ENCODE measurements at places on chromosomes 7 and 10. TPM values are rescaled to one million over a fixed set of nuclear protein-coding genes. Genes with fewer than 3 reads are reported as not detected.

- no peak overlapping the region for H3K4me3 ChIP-seq
- H3K27me3 ChIP-seq: no peaks in the 10 kb centered on the region
- H3K27ac ChIP-seq: no peak overlapping the region
Measured at GRCh38 chr10:90960355-90960814, 39.5 kb upstream of the ANKRD1 start.

C10orf53 gene
- not detected for total RNA-seq

IFRD1 gene
- 49.9 TPM for total RNA-seq

GPR37 gene
- 0.96 TPM for total RNA-seq

DNA sequence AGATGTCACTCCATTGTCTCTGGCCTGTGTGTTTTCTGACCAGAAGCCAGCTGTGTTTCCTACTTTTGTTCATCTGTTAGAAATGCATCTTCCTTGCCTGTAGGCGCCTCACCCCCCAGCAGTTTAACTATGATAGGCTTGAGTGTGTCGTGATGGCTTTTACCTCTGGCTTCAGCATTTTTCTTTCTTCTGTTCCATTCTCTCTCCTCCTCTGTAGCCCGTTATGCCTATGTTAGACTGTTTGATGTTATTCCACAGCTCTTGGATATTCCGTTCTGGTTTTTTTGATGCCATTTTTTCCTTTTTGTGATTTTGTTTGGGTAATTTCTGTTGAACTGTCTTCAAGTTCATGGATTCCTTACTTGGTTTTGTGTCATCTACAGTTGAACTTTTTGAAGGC is 17.9 kb downstream of the MMP21 start:
- no peak overlapping the region for H3K4me3 ChIP-seq
- H3K27ac ChIP-seq: no peak overlapping the region
- no peak for DNase-seq
